ENCODE measurements at places on chromosomes 2 and 18. TPM values are rescaled to one million over a fixed set of nuclear protein-coding genes. Genes with fewer than 3 reads are reported as not detected.

TTC39C gene
- polyA plus RNA-seq, result 21.8 TPM

LRRFIP1 gene
- polyA plus RNA-seq, result 44.4 TPM

GRCh38 chr2:119431155-119431975 lies at the start of gene TMEM37:
Gene TMEM37, plus strand, starts transcription at chr2:119431854. Its CDS starts 50 bp downstream, at chr2:119431904.
- DNase-seq, result peak; percentile 84

GRCh38 chr18:26714739-26715138 lies 150.8 kb downstream of the AQP4 start:
- DNase-seq, result no peak

Measured in spleen (tissue), 13 donors.